Stimulated activated CD8-positive, alpha-beta memory T cell treated with anti-CD3 and anti-CD28 coated beads, Interleukin-7, amount 100 ng/mL, for 48 hours (primary cell): ENCODE measurements at places on chromosomes 3 and 15.

- no peak for DNase-seq
These were observed 37.4 kb upstream of the CNTN3 start for GRCh38 chr3:74651885-74652284.

DNA sequence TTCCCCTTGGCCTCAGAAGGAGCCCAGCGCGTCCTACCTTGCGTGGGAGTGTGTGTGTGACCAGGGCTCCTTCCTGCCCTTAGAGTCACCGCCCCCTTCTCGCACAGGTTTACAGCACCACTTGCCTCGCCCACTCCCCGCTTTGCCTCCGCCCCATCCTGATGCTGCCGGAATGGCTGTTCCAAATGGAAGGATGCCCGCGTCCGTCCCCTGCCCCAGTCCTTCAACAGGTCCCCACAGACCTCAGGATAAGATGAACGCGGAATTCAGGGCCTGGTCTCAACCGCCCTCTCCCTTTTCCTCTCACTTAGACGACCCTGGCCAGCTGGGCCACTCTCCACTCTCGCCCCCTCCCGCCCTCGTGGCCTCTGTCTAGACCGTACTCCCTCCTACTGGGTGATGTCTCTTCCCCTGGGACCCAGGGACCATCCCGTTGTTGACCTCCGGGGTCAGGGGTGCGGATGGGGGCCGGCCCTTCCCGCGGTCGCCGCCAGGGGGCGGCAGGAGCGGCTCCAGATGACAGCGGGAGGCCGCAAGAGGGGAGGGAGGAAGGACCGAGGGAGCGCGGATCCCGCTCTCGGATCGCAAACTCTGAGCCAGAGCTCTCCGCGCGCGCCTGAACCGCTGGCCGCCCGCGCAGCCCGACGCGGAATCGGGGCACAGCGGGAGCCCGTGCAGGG, at the start of gene THSD4:
THSD4 (plus strand) TSS at position 585 of the 680 bp plus-strand sequence.
- peak; percentile 39 for DNase-seq

DNA sequence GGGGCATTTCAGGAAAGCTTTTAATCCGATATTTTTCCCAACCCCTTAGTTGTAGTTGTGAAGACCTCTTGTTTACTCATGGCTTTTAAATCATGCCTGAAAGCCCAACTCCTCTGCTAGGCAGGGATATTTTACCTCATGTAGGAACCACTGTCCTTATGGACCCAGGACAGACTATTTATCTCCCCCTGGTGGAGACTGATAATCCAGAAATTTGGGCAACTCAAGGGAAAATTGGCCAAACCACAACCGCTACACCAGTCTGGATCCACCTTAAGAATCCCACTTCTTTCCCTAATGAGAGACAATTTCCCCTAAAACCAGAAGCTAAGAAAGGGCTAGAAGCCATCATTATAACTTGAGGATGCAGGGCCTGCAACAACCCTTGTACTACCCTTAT, 248.1 kb upstream of the STAC start:
- DNase-seq, result no peak

DNA sequence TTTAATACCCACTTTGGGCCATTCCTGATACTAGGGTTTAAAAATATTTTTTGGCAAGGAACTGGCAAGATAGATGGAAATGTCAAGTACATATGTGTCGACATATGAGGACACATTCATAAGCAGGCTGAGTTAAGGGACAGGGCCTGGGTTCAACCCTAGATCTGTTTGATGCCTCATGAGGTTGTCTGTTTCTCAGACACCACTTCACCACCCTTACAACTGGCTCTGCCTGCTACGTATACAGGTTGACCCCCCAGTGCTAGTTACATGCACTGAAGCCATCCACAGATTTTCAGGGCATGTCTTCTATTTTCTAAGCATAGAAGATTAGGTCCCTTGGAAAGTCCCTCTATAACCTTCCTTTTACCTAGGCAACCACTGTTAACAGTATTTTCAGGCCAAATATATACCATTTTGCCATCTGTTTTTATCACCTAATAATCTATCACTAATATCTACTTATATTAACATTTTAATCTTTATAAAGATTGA, 296.7 kb downstream of the PLCL2 start:
- no peak for DNase-seq

- no peak for DNase-seq
These were observed 3.5 kb upstream of the GALNT15 start for GRCh38 chr3:16171009-16171408.

GRCh38 chr3:35638980-35639253, 408 bp upstream of the ARPP21 start:
- DNase-seq, result no peak

- DNase-seq, result no peak
These were observed 366.8 kb downstream of the ZIC1 start for GRCh38 chr3:147775816-147776530.

GRCh38 chr3:174101244-174101643, 703.7 kb downstream of the NLGN1 start:
- DNase-seq, result no peak

- no peak for DNase-seq
These were observed 36.3 kb upstream of the NECTIN3 start for GRCh38 chr3:111035316-111035715.

DNA sequence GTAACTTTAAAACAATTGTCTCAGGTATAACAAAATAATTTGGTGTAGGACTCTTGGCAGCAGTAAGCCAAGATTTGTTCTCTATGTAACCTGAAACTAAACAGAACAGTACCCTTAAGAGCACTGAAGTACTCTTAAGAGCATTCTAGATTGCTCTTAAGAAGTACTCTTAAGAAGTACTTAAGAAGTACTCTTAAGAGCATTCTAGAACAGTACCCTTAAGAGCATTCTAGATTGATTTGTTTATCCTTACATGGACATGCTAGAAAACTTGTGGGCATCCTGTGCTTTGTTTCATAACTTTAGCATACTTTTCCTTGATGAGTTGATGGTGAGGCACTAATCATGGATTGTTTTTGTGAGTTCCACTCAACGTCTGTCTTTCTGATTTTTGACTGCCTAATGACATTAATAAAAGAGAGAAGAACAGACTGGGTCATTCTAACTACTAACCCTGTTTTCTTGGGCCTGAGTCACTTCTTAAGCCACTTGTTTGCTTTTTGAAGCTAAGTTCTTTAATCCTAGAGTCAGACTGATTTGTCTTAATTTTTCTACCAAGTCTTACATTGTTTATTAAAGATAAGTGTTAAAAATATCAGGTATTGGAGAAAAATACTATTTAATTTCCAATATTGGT, 57.2 kb upstream of the UTS2B start:
- no peak for DNase-seq

- no peak for DNase-seq
These were observed 39.0 kb downstream of the SHC4 start for GRCh38 chr15:48924528-48925393.

DNA sequence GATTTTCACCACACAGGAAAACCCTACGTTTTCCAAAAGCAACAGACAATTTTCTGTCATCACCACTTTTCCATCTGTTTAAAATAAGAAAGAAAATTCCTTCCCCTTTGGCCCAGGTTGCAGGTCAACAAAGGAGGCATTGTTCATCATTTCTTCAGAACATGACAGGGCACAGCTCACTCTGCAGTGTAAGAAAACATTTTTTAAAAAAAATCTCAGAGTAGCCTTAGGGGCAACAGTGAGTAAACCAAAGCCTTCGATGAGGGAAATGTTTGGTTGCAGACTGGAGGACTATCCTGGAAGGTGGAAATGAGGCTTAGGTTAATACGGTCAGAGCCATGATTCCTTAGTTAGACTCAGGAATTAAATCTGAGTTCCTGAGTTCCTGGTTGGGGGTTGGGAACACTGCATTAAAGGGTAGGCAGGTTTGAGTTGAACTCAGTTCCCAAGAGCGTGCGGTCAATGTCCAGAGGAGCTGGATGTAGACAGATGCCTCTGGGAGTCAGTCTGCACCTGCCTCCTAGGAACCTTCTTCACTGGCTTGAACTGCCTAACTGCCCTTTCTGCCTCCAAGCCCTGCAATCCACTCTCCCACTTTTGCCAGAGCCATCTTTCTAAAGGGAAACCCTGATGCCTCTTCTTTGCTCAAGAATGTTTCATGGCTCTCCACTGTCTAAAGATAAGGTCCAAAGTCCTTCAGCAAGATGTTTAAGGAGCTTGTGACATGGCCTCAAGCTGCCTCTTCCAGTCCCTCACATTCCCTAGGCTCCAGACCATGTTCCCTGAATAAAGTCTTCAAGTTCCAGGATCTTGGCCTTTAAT, 3.3 kb upstream of the HES1 start:
- DNase-seq, result no peak

GRCh38 chr3:143658861-143659260, 189.4 kb downstream of the SLC9A9 start:
- no peak for DNase-seq

DNA sequence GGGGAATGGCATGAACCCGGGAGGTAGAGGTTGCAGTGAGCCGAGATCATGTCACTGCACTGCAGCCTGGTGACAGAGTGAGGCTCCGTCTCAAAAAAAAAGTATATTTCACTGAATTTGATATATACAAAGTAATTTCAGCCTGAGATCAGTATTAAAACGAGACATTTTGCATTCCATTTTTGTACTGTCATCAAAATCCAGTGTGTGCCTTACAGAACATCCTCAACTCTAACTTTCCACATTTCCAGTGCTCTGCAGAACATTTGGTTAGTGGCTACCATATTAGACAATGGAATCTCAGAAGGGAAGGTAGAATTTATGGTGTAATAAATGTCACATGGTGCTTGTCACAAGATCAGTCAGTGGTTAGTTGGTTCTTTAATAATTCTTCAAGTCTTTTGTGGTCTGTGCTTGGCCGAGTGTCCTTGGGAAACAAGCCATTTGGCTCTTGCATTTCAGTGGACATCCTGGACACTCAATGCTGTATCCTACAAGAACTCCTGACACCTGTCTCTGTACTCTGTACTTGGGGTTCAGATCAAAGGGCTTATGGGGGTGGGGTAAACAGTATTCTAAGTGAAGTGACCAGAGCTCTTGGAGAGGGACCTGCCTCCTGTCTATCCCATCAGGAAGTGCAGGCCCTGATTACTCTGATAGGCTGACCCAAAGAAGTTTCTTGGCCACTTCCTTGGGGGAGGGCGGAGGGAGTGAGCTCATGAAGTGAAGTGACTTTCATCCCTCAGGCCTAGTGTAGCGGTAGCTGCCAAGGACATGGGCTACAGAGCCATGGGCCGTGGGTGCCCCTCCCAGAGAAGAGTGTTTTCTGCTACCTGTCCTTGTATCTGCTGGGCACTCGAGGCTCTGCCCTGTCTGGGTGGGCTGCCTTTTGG, 3.7 kb downstream of the ACVR2B start:
- no peak for DNase-seq

GRCh38 chr3:47536221-47536891, 22.8 kb upstream of the ELP6 start:
- no peak for DNase-seq

DNA sequence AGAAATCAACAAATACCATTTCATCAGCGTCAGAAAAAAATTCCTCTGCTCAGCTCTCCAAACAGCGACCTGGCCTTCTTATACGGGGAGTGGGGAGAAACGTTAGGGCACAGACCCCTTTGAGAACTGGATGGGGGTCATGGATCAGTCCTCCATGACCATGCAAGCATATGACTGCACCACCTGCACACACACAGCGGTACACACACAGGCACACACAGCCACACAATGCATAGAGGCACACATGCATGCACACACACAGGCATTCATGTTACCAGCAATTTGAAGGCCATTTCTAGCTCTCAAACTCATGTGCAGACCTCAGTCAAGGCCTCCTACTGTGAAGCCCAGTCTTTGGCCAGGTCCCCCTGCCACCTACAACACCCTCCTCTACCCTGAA, 50.2 kb downstream of the SLC41A3 start:
- no peak for DNase-seq

- DNase-seq, result no peak
These were observed 612.8 kb downstream of the MAGI1 start for GRCh38 chr3:65425880-65426279.

- DNase-seq, result no peak
These were observed 391.0 kb downstream of the RAP2B start for GRCh38 chr3:153552887-153553604.

GRCh38 chr3:37297459-37297858, 123.1 kb upstream of the LRRFIP2 start:
- no peak for DNase-seq

- peak; percentile 4 for DNase-seq
These were observed 16.9 kb downstream of the SLC24A1 start for GRCh38 chr15:65638681-65639089.

DNA sequence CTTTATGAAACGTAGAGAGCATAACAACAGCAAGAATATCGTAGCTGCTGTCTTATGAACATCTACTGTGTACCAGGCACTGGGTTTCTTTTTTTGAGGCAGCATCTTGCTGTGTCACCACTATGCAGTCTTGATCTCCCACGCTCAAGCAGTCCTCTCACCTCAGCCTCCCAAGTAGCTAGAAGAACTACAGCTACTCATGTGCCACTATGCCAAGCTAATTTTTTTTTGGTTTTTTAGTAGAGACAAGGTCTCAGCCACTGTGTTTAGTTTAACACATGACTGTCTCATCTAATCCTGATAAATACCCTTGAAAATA, 129.9 kb downstream of the VGLL4 start:
- no peak for DNase-seq

DNA sequence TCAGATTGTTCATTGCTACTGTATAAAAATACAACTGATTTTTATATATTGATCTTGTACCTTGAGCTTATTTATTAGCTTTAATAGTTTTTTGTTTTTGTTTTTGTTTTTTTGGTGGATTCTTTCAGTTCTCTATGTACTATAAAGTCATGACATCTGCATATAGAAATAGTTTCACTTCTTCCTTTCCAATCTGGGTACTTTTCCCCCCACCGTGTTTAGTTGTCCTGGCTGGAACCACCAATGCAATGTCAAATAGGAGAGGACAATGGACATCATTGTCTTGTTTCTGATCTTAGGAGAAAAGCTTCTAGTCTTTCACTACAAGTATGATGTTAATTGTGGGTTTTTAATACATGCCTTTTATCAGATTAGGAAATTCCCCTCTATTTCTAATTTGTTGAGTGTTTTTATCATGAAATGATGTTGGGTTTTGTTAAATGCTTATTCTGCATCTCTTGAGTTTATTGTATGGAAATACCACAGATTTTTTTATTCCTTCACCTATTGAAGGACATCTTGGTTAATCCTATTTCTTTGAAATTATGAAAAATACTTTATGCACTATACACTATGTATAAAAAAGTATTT, 2.8 kb upstream of the XCR1 start:
- DNase-seq, result no peak

GRCh38 chr3:52819936-52820335, 10.5 kb downstream of the ITIH4 start:
- no peak for DNase-seq

GRCh38 chr3:100213891-100214573, 46.8 kb upstream of the TBC1D23 start:
- DNase-seq, result no peak

DNA sequence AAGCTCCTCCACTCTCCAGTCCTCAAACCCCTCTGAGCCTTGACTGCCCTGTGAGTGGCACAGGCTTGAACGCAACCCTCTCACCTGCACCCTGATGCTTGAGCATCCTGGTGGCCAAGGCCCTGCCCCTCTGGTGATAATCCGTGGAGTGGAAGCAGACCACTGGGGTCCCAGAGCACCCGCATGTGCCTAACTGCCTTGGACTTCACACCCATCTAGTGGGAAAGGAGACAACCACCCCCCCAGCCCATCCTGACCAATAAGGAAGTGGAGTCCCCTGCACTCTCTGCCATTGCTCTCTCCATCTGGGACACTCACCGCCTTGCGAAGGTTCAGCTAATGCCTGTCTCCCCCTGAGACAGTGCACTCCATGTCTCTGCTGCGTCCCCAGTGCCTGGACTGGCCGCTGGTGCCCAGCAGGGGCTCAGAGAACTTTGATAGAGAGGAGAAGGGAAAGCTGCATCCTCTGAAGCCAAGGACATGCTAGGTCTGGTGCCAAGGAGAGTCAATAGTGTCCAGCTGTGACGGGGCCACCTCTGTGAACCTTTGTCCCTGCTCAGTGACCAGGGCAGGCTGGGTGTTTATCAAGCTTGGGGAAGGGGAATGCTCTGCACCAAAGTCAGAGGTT, 3.4 kb downstream of the KLF15 start:
- no peak for DNase-seq
